ENCODE measurements at places on chromosomes 2 and 18. TPM values are rescaled to one million over a fixed set of nuclear protein-coding genes. Genes with fewer than 3 reads are reported as not detected.

The AKAIN1 gene
- total RNA-seq: not detected

The CTAGE1 gene
- total RNA-seq: not detected

The POTEC gene
- 0.88 TPM for total RNA-seq

The RGPD4 gene
- total RNA-seq: not detected

The GALNT1 gene
- 27.9 TPM for total RNA-seq

The POTEF gene
- 15.5 TPM for total RNA-seq

The STPG4 gene
- 0.15 TPM for total RNA-seq

The MALL gene
- not detected for total RNA-seq

The MREG gene
- total RNA-seq: 4.3 TPM

The XIRP2 gene
- total RNA-seq: not detected

The AQP12A gene
- not detected for total RNA-seq

The MATN3 gene
- 0.15 TPM for total RNA-seq

The ARHGAP25 gene
- total RNA-seq: 0.91 TPM

The SIGLEC15 gene
- 0.29 TPM for total RNA-seq

The COLEC12 gene
- total RNA-seq: 2.4 TPM

The LPIN2 gene
- total RNA-seq: 14.0 TPM

The NYAP2 gene
- total RNA-seq: not detected

The PAX3 gene
- 21.6 TPM for total RNA-seq
